ENCODE measurements at places on chromosomes 5 and 9.
A peak's percentile ranks its signal among the peaks of the same experiment; 100 is the strongest.

DNA sequence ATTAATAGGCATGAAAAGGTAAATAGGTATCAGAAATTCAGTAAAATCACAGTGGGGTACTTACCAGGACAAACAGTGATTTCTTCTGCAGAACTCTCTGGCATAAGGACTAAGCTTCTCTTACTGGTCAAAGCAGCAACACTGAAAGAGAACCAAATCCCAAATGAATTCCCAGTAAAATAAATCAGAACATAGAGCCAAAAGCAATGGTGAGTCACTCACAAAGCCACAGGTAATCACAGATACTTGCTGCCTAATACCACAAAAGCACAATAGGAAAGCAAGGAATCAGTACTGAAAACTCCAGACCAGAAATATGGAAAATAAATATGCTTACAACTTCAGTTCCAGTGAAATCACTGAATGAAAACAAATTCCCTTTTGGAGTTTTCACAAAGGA, 50.7 kb downstream of the UIMC1 start:
- no peak for DNase-seq

DNA sequence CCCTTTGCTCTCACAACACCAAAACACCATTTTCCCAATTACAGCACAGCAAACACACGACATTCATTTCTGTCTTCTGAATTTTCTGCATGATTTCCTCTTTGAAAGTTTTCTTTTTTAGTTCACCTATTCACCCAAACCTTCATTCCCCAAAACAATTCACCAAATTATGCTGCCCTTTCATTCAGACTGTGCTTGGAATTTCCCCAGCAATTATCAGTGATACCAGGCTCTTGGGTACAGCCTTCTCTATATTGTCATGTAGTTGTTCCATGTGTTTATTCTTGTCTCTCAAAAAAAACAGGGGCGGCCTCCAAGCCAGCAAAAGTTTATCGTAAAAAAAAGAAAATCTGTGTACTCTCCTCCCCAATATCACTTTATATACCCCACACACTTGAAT, 9.0 kb upstream of the LIX1 start:
- DNase-seq = no peak

DNA sequence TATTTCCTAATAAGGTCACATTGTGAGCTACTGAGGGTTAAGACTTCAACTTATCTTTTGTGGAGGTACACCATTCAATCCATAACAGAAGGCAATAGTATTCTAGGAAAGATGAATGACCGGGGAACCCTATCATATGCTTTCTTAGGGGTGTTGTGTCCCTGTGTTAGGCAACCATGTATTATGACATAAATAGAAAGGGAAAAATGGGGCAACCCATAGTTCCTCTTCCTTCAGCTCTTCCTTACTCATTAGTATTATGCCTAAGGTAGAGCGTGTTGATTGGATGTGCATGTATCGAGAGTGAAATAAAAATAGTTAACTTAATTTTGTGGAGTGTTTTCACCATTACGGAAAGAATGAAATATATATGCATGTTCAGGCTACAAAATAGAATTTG, 6.0 kb upstream of the CCNJL start:
- DNase-seq = no peak

- DNase-seq = no peak
These were observed 530.2 kb downstream of the EBF1 start for GRCh38 chr5:158569534-158569933.

GRCh38 chr5:61604076-61605025, 272.3 kb downstream of the ZSWIM6 start:
- DNase-seq = no peak

DNA sequence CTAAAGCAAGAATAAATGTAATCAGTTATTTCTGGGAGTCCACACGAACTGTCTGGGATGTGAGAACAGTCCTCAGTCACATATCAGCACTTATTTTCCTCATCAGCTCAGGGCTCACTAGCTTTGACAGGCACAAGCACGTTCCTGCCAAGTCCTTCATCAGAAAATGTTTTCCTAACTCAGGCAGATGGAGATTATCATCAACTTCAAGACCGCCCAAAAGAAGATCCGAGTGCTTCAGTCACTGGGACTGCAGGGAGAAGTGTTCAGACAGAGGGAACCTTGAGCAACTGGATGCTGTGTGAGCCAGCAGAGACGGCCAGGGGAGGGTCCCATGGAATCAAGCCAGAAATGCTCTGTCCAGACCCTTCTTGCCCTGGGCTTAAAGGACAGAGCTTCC, 189.4 kb downstream of the NXNL2 start:
- DNase-seq = no peak

GRCh38 chr9:98117984-98118639, 910 bp downstream of the TRIM14 start:
- DNase-seq = no peak

DNA sequence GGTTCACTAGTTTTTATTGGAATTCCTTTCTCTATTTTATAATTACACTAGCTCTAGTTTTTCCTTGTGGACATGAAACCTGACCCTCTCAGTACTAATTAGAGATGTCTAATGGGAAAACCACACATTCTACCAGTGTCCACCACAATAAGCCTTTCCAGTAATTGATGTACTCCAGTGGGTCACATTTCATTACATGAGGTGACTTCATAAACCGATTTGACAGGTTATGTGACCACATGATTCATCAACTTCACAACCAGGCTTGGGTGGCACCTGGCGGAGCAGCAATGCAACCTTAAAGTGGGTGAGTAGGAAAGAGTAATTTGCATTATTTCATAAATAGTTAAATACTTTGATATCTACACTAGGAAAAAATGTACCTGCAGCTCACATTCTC, 284.2 kb upstream of the ADAMTS16 start:
- peak; percentile 16 for DNase-seq

DNA sequence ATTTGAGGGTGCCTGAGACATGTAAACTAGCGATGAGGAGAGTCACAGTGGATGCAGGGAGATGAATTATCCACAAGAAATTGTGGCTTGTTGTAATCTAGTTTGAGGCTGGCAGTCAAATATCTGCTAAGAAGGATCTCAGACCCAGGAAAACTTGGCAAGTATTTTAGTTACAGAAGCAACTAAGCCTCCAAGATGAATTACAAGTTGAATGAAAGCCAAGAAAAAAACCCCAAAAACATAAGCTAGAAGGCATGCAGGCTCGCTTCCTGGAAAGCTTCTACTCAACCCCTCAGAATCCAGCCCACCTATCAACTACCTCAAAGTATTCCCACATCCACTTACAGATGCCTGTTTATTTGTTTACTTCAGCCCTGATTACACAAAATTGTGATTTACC, 696.9 kb downstream of the MAT2B start:
- DNase-seq = no peak

DNA sequence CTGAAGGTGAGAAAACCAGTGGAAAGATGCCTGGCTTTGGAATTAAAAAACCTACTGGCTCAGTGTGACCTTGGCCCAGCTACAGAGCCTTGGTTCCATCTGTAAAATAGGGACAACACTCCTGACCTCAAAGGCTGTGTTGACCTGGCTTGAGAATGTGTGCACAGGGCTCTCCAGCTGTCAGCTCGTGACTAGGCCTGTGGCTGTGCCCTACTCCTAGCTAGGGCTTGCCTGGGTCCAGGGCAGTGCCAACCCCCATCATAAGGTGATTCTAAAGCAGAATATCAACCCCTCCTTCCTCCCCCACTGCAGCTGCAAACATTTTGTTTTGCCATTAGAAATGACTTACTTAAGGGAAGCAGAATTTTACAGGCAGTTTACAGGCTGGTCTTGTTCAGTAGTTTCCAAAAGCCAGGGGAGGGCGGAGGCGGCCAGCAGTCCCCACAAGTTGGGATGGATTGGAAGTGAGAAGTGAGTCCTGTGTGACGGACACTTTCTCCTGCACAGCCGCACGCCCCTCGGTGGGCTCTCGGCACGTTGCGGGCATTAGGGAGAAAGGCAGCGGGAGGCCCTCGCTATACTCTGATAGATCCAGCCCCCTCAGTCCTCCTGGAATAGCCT, 7.3 kb downstream of the PITX1 start:
- DNase-seq = no peak

GRCh38 chr5:64147379-64147778, 18.3 kb upstream of the RNF180 start:
- no peak for DNase-seq

GRCh38 chr5:158484150-158484549, 615.6 kb downstream of the EBF1 start:
- DNase-seq = no peak

DNA sequence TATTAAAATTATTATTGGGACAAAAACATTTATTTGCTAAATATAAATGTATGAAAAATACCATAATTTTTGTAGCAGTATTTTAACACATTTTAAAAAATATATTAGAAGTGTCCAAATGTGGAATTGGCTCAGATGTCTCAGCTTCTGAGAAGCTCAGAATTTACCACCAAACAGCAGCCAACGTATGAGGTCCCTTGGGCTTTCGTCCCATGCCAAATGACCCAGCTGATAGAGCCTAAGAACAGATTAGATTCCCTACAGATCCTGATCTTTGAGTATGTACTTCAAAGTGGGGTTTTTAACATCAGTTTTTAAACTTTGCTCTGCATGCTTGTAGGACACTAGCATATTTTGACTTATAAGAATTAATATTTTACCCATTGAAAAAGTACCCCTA, 77.3 kb upstream of the RPS23 start:
- no peak for DNase-seq

DNA sequence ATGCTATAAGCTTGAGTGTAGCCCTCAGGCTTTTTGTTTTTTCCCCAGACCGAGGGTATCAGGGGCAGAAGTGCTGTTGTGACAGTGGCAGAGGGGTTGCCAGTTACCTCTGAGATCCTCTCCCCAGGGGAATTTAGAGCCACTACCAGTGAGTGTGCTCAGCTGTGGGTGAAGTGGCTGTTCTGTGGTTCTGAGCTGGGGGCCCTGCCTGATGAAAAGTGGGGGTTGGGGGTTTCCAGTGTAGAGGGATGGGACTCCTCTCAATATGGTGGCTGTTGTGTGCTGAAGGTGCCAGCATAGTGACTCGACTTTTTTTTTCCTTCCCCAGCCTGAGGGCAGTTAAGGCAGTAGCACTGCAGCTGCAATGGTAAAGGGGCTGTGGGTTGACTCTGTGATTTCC, 506.7 kb downstream of the TMEM232 start:
- no peak for DNase-seq

- DNase-seq = no peak
These were observed 186.7 kb downstream of the NTRK2 start for GRCh38 chr9:84856181-84856632.

GRCh38 chr5:82107267-82107666, 135.4 kb downstream of the ATG10 start:
- no peak for DNase-seq

DNA sequence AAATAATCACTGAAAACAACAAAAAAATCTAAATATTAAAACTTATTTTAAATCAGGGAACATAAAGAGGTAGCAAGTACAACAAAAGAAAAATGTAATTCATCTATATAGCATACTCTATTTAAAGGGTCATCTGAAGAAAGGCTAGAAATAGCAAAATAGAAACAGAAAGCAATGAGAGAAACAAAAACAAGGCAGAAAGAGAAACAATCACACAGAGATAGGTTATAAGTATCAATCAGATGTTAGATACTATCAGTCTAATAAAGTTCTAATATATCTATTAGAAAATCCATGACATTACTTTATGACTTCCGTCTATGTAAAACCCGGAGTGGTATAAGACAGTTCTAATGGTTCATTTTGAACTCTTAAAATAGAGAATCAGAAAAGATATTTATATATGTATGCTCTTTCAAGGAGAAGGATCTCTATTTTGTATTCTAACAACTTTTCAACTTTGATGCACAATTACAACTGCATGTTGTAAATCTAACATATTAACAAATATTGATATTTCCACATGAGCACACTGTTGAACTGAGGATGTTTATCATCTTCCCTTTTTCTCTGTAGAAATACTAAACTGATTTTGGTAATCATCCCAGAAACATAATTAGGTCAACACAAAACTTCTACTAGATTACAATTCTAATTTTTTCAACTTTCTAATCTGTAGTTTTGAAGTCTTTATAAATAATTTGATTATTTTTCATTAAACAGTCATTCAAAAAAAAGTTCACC, 15.8 kb downstream of the RICTOR start:
- DNase-seq = no peak

DNA sequence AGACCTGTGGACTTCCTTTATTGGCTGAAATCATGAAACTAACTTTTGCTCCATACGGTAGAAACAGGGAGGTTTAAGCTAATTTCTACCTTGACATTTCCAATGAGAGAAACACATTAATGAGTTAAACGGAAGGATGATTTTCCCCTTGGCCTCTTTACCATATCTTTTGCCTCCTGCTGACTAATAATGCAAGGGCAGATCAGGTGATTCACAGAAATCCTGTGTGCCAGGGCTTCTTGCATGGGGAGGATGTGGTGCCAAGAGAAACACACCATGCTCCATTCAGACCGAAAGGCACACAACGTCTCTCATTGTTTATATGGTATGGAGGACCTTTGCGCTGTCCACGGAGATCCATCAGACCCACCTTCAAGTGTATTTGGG, 17.4 kb upstream of the PRLR start:
- DNase-seq = no peak

- DNase-seq = no peak
These were observed 273.5 kb upstream of the ST8SIA4 start for GRCh38 chr5:101176605-101177004.

GRCh38 chr5:39379693-39380092, 15.4 kb upstream of the C9 start:
- DNase-seq = peak; percentile 31

GRCh38 chr5:168784454-168784853, 205.3 kb upstream of the PANK3 start:
- DNase-seq = no peak

GRCh38 chr5:11182441-11183080, 421.5 kb upstream of the DAP start:
- no peak for DNase-seq

DNA sequence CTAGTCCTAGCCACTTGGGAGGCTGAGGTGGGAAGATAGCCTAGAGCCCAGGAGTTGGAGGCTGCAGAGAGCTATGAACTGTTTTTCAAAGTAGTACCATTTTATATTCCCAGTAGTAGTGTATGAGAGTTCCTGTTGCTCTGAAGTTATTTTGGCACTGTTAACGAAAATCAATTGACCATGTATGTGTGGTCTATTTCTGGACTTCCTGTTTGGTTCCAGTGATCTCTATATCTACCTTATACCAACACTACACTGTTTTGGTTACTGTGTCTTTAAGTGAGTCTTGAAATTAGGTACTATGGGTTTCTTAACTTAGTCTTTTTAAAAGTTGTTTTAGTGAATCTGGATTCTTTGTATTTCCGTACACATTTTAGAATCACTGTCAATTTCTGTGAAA, 13.6 kb downstream of the SLF1 start:
- no peak for DNase-seq

- DNase-seq = no peak
These were observed 7.0 kb upstream of the RASGEF1C start for GRCh38 chr5:180215783-180216630.

DNA sequence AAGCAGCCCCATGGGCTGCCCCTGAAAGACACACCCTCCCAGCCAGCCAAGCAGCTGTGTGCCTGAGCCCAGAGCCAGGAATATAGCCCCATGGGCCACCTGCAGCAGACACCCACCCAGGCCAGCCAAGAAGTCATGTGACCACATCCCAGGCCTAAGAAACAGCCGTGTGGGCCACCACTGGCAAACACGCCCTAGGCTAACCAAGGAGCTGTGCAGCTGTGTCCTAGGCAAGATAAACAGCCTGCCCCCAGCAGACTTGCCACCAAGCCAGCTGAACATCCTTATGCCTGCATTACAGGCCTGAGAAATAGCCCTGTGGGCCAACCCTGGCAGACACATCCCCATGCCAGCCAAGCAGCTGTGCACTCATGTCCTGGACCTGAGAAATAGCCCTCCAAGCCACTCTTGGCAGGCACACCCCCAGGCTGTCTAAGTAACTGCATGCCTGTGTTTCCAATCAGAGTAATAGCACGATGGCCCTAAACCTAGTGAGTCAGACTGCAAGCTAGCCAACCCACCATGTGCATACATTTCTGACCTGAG, 143.0 kb downstream of the ADAMTS6 start:
- DNase-seq = no peak

Data from renal pelvis (tissue), 12 donors.